ENCODE measurements at places on chromosomes 7 and 10. TPM values are rescaled to one million over a fixed set of nuclear protein-coding genes. Genes with fewer than 3 reads are reported as not detected.

DNA sequence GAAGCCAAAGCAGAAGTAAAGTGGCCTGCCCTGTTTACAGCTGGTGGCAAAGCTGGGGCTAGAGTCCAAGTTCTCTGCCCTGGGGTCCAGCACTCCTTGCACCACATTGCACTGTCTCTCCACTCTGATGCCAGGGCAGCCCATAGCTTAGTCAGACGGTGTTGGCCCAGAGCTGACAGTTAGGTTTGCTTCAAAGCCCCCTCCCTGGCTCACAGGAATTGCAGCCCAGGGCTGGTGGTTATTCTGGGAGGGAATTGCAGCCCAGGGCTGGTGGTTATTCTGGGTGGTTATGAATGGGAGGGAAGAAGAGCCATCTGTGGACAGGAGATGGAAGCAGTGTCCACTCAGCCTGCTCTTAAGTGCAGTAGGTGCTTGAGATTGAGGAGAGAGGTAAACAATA is 88.9 kb downstream of the SCRN1 start:
- DNase-seq: no peak

GRCh38 chr7:107890493-107890961 is 456 bp upstream of the DLD start:
- no peak for DNase-seq

DNA sequence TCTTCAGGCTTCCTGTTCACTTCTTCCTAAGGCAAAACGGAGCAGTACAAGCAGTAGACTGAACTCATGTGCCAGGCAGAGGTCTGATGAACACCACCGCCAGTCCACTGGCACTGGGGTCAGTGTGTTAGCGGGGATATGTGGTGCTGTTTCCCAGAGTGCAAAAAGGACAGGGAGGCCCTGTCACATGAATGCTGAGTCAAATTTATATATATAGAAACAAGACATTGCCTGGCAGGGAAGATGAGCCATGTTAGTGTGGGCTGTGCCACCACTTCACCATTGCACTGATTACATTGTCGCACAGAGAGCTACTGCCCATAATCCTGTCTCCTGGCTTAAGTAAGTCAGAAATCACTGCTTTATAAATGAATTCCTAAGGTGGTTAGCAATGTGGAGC is 122.2 kb upstream of the AMPH start:
- no peak for DNase-seq

DNA sequence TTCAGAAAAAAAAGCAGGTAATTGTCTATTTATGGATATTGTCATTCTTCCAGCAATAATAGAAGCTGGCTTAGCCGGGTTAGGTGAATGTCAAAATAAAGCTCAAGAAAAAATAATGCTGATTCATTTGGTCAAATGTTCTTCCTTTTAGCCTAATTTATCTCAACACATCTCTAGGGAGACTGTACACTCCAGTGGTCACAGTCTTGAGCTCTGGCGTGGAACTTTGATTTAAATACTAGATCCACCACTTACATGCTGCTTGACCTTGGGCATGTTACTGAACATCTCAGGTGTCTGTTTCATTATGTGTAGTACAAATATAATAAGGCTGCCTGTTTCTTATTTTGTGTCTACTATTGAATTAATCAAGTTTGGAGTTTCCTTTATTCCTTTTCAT is 22.0 kb downstream of the PRTFDC1 start:
- no peak for DNase-seq

GRCh38 chr10:122879339-122880273 is at the start of gene FAM24B:
Gene FAM24B (minus strand): TSS chr10:122879581. CDS start chr10:122850515, 29,066 bp downstream.
- DNase-seq: peak; percentile 96

PSPH gene
- total RNA-seq: 5.7 TPM

PEX1 gene
- total RNA-seq: 26.3 TPM

DNA sequence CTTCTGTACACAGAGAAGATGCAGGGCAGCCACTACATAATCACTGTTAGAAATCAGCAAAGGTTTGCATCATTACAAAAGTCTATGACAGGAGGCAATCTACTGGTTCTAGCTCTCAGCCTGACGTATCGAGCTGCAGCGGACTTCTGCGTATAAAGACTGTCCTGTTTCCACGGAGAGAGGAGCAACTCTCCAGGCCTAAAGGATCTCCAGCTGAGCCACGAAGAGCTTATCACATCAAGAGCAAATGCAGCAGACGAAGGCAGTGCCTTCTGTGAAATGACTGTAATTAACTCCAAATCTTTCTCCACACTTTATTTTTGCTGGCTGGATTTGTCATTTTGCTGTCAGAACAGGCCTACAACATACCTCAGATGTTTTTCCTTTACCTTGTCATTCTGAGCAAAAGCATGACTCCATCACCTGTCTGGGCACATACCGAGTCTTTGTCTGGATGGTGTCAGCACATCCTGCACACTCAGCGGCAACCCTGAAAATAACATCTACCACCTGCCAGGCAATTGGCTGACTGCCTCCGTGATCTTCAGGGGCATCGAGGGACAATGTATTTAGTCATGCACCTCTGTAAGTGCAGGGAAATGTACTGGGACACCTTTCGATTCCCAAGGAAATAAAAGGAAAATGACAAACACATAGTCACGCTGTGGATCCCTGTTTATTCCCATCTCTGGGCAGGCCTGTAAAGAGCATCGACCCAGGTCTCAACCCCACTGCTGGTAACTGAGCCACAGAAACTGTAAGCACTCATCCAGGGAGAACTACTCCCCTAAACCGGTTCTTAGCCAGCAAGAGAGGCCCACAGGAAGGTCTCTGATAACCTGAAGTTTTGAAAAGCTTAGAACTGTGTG is 26.3 kb upstream of the SH3PXD2A start:
- DNase-seq: no peak

- no peak for DNase-seq
Observed at GRCh38 chr10:79188154-79188965, 119.6 kb downstream of the ZMIZ1 start.

GRCh38 chr7:28076423-28077200 is 104.0 kb downstream of the JAZF1 start:
- DNase-seq: no peak

DNA sequence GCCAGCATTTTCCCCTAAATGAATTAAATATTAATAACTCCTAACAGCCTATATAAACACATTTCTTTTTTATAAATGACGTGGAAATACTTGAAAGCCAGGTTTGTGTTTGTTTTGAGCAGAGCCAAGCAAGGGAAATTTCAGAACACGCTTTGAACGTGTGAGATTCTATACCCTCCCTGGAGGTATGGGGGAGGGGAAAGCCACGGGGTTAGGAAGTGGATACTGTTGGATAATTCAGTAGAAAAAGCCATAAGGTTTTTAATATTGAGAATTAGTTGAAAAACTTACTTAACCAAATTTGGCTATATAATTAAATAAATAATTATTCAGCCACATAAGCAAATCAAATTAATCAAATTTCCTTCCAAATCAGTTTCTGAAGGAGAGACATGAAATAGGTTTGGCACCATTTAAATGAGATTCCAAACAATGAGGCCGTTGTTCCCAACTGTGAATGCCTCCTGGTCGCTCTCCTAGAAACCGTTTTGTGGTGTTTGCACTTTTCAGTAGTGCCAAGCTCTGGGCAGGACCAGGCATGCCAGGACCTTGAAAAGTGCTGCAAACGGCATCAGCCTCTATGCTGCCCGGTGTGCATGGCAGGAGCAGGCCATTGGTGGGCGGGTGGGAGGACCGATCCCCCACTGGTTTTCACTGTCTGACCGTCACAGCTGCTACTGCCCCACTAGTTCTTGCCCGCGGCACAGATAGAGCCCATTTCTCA is 88.1 kb downstream of the SEPTIN14 start:
- no peak for DNase-seq

DNA sequence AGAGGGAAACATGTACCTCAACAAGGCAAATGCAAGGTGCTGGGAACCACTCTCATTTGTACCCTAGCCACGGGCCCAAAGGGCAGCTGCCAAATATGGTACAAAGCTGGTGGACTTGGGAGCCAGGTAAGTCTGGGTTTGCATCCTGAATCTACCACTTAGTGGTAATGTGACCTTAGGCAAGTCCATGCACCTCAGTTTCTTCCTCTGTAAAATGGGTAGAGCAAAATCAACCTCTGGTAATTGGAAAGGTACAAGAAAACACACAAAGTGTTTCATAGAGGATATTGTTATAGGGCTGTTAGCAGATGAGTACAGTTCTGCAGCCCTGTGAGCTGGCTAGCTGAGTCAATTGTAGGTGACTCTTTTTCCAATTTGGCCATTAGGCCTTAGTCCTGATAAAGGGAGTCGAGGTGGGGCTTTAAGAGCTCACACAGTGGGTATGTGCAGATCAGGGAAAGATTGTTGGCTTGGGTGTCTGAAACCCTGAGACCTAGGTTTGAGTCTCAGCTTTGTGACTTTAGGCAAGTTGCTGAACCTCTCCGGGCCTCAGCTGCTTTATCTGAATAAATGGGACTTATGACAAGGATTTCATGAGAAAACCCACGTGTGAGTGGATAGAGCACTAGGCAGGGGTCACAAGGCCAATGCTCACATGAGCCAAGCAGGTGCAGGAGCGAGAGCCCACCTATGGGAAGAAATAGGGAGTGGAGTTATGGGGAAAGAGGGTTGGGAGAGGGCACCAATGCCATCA is 121.3 kb upstream of the GDF10 start:
- no peak for DNase-seq

DNA sequence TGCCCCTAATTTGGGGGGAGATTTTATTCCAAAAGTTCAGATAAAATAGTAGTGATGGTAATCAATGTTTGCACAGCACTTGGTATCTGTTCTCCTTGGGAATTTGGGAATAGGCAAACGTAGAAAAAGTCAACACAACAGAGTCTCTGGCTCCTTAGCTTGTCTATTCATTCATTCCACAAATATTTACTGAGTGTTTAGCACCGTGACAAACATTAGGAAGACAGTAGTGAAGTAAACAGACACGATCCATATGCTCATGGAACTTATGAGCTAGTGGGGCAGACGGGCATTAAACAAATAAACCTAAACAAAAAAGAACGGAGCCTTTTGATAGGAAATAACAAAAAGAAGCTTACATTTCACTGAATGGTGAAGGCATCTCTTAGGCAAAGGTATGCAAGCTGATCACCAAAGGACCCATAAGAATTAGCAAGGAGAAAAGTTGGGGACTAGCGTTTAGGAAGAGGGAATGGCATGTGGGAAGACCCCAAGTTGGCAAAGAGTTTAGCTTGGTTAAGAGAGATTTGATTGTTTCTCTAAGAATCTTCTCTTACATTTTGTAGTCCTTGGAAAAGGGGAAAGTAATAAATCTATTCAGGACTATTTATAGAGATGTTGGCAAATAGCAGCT is 243.9 kb upstream of the NPY start:
- no peak for DNase-seq

DNA sequence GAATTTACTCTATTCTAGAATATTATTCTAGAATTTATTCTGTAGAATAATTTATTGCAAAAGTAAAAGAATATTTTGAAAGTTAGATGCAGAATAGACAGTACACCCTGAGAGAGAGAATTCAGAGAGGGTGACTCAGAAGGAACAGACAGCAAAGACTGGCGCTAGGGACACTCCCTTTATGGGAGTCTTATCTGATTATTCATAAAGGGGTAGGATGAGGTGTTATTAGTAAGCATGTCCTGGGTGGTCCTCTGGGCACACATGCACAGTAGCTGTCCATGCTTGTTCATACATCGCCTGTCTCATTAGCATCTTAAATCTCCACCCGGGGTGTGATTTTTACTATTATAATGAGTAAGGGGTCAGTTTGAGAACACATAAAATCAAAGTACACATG is 100.1 kb downstream of the XPNPEP1 start:
- DNase-seq: no peak

CNPY1 gene
- total RNA-seq: not detected

- DNase-seq: no peak
Observed at GRCh38 chr7:19375976-19376375, 230.8 kb upstream of the FERD3L start.

DNA sequence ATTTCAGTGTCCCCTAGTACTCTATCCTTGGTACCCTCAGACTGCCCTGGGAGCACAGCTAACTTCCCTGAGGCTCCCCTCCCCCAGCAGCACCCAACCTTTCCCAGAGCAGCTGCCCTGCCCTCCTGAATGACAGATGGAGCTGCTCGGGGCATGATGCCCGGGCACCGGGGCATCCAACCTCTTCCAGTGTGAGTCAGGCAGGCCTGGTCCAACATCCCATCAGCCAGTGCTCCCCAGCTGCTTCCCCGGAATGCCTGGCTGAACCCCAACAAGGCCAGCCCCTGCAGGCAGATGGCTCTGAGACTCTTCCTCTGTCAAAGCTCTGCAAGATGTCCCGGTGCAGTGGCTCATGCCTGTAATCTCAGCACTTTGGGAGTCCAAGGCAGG is 11.9 kb upstream of the TSPAN15 start:
- DNase-seq: no peak

- no peak for DNase-seq
Observed at GRCh38 chr10:70354556-70354955, 27.9 kb downstream of the LRRC20 start.

DNA sequence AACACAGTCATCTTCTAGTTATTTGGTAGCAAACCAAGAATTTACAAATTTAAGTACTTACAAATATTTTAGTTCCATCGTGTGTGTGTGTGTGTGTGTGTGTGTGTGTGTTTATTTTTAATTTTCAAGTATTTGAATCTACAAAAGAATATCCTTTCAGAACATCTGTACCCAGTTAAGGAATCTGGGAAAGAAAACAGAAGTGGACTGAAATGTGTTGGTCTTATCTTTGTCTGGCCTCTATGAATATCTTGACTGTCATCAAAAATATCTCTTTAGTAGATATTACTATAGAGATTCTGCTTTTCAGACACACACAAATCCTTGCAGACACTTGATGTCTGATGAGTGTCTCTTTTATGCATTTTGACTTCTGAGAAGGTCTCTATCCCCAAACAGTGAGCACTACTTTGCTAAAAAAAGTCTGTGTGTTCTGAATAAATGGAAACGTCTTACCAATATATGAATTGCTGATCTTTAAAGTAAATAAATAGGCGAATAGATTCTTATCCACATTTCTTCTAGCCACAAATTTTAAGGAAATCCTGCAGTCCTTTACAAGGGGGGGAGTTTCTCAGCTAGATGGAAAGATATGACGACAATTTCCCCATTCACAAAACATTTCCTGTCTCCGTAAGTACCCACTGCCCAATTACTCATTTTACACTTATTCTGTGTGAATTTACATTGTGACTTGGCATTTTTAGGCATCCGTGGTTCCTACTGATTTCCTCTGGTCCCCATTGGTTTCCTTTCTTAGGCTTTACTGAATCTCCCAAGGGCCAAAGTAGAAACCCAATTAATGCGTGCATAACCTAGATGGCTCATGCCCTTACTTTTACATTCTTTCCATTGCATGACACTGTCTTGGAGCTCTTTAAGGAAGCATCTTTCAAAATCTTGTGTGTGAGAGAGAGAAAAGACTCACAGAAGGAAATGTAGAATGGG is 36.0 kb downstream of the NRCAM start:
- DNase-seq: no peak

GALNT17 gene
- not detected for total RNA-seq

GRCh38 chr7:75572396-75572795 is 80.3 kb downstream of the SPDYE5 start:
- DNase-seq: no peak

DNA sequence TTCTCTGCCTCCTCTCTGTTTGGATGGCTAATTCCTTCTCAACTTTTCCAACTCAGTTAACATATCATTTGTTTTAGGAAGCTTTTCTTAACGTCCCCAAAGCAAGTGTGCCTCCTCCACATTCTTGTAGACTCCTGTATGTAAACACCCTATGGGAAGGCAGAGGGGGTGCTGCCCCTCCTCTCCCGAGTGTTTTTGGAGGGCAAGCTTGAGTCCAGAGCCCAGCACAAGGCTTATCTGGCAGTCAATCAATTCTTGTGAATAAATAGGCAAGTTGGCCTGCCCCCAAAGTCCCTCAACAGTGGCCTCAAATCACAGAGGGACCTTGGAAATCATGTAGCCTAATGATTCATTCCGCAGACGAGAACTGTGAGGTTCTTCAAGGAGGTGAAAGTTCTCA is 305.6 kb downstream of the RPS24 start:
- no peak for DNase-seq

LIPK gene
- total RNA-seq: not detected

Data from T-cell (primary cell).